ENCODE measurements at places on chromosomes 5 and 9.

- DNase-seq, result no peak
These were observed at the start of gene C1QTNF3 for GRCh38 chr5:34043099-34043876. Gene C1QTNF3, minus strand, starts transcription at chr5:34043213. Its CDS starts 88 bp downstream, at chr5:34043125.

- no peak for DNase-seq
These were observed 103.5 kb downstream of the ANGPTL2 start for GRCh38 chr9:127018935-127019334.

GRCh38 chr5:180623411-180623834 lies 26.0 kb downstream of the FLT4 start:
- DNase-seq, result no peak

DNA sequence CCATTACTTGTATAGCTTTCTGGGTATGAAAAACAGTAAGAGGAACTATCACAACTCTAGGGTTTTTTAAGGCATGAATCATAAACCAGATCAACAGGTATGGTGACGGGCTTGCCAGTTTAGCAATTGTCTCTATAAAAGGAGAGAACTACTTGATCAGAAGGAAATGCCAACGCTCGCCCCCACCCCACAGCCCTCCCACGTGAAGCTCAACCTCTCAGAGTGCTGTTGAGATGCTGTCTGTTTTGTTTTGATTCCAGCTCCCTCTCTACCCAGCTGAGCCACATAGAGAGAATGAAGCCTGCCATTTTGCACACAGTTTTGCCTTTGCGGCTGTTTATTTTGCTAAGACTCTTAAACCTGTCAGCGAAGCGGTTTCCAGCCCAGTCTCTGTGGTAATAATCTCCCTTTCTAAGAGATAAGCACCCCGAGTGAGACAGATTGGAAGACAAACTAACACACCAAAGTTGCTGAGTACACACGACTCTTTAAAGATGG lies 257.9 kb upstream of the ANKRD55 start:
- no peak for DNase-seq

DNA sequence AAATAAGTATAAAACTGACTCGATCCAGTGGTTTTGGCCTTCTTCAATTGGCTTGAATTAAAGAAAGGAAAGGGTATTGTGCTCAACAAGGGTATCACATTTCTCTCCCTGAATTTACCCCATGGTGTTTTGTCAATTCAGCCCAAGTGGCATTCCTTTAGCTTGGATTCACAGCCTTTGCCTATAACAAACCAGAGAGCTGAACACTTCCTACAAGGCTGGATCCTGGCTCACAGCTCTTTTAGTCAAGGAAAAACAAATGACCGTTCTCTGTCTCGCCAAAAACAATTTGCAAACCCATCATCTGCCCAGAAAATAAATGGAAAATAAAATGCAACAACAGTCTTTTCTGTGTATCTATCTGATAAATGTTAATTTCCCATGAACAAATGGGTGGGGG lies 5.7 kb downstream of the ZNF366 start:
- DNase-seq, result no peak

- DNase-seq, result no peak
These were observed 242.3 kb downstream of the EBF1 start for GRCh38 chr5:158857371-158857770.

GRCh38 chr9:36162211-36162738 lies 6.9 kb upstream of the CCIN start:
- DNase-seq, result no peak

DNA sequence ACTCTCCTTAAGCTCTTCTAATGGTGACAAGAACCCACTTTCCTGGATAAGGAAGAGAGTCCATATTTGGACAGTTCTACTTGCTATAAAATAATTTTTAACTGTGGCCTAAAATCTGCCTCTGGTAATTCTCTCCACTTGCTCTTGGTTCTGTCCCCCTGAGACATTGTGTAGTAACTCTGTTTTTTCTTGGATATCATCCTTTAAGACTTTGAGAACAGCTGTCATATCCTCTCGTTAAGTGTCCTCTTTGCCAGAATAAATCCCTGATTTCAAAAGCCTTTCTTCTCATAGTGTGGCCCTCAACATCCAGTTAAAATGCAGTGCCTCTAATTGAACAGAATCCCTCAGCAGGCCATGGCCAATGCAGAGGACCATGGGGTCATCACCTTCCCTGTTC lies 101.5 kb downstream of the ARHGEF28 start:
- DNase-seq, result no peak

GRCh38 chr9:79129865-79130480 lies 441.8 kb upstream of the TLE4 start:
- DNase-seq, result no peak

DNA sequence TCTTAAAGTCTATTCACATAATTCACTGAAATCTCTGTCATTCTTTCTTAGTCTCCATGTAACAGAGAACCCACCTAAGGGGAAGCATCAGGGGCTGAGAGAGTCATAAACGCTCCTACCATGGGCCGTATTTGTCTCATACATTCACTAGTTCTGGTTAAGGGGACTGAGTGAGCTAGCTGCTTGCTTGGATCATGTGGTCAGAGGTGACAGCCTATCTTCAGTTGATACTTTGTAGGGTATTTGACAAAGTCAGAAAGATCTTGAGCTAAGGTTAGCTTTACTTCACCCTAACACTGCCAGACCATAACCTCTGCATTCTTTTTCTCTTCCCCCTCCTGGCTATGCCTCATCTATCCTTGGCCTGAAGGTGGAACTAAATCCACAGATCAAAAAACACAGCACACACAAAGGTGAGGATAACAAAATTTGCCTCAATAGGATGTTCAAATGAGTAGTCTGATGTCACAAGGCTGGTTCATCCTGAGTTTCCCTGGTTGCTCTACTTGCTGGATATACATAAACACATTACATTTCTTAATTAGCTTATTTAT lies 66.5 kb downstream of the MARCHF3 start:
- no peak for DNase-seq

DNA sequence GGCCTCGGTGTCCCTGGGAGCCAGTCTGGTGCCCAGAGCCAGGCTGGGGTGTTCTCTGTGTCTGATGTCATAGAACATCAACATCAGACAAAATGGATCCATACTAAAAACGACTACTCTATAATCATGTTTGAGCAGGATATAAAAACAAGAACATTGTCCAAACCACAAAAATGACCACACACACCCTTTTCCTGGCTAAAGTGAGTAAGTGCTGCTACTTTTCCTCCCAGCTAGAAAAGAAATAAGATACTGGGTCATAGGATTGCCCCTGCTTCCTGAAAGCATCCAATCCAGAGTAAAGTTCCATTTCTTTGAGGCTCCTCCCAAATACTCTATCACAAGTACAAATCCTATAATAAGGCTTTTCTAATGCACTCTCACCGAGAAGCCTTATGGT lies 19.7 kb upstream of the TRAF1 start:
- no peak for DNase-seq

DNA sequence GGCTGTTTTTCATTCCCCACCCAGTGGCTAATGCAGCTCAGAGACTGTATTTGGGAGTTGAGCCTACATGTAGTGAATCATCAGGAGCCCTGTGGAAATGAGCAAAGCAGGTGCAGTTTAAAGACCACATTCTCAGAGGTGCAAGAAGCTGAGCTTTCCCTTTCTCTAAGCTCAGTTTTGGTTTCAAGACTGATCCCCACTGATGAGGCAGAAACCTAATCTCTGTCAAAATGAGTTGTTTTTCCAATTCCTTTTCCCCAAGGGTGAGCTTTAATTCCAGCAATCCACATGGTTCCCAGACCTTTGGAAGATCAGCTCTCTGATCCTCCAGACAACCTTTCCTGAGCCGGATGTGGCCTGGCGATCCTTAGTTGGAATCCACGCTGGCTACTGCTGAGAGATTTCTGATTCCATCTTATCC lies 420.5 kb downstream of the EBF1 start:
- no peak for DNase-seq

DNA sequence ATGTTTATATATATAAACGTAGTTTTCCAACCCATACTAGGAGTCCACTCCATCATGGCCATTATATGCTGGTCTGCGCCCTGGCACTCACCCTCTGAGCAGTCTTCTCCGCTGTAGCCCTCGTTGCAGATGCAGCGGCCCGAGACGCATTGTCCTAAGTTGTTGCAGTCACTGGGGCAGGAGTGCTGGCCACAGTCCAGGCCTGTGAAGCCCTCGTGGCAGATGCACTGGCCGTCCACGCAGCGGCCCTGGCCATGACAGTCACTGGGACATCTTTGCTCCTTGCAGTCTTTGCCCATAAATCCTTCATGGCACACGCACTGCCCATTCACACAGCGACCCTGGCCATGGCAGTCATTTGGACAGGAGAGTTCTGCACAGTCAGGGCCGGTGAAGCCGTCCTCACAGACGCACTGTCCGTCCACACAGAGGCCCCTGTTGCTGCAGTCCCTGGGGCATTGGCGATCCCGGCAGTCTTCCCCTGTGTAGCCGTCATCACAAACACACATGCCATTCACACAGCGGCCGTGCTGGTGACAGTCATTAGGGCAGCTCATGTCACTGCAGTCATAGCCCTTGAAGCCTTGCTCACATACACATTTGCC lies 32.1 kb downstream of the TNC start:
- DNase-seq, result no peak

GRCh38 chr9:101791938-101792337 lies 53.5 kb upstream of the GRIN3A start:
- DNase-seq, result no peak
